ENCODE measurements at places on chromosomes 4 and X. TPM values are rescaled to one million over a fixed set of nuclear protein-coding genes. Genes with fewer than 3 reads are reported as not detected.

The PAGE1 gene
- total RNA-seq: not detected

The FGFRL1 gene
- total RNA-seq: 97.6 TPM

The TSPAN6 gene
- total RNA-seq: 29.6 TPM

The USP9X gene
- total RNA-seq: 60.8 TPM

The SASH3 gene
- total RNA-seq: 2.4 TPM
